Mesothelial cell of epicardium (in vitro differentiated cells): ENCODE measurements at places on chromosomes 6 and 20. TPM values are rescaled to one million over a fixed set of nuclear protein-coding genes. Genes with fewer than 3 reads are reported as not detected.

GRCh38 chr6:1436334-1437306 is 47.2 kb downstream of the FOXF2 start:
- no peaks in the 10 kb centered on the region for H3K36me3 ChIP-seq
- no peak overlapping the region for H3K4me3 ChIP-seq
- DNase-seq = peak; percentile 63

DNA sequence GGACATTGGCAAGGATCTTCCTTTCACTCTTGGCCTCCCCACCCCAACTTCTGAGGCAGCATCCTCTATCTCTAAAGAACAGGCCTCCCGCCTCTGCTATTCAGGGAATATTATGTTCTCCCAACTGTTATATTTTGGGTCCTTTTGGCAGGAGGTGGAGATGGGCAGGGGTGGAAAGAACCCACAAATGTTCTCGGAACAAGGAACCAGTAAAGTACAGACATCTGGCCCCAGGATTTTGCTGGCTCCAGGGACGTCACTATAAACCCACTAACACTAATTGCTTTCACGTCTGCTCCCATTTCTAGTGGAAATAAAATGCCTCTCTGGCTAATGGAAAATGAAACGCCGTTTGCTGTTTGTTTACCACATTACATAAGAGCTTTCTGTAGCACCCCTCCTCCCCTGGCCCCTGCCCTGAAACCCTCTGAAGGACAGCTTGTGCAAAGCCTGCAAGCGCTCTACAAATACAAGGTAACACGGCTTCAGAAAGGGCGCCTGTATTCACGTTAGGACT is 77.7 kb upstream of the TBC1D7 start:
- H3K4me1 ChIP-seq = peaks cover 33% of the 10 kb centered on the region
- H3K36me3 ChIP-seq = no peaks in the 10 kb centered on the region
- H3K4me3 ChIP-seq = no peak overlapping the region
- DNase-seq = no peak
- H3K27me3 ChIP-seq = no peaks in the 10 kb centered on the region
- H3K27ac ChIP-seq = no peak overlapping the region

- no peak overlapping the region for H3K4me3 ChIP-seq
- H3K27me3 ChIP-seq = no peaks in the 10 kb centered on the region
- no peak for DNase-seq
- H3K36me3 ChIP-seq = peaks cover 1% of the 10 kb centered on the region
These were observed 52.3 kb downstream of the MBOAT1 start for GRCh38 chr6:20159781-20160540.

- H3K27me3 ChIP-seq = peaks cover 62% of the 10 kb centered on the region
- DNase-seq = no peak
- H3K4me1 ChIP-seq = no peaks in the 10 kb centered on the region
- H3K27ac ChIP-seq = no peak overlapping the region
These were observed 152.1 kb upstream of the RALGAPA2 start for GRCh38 chr20:20864351-20865096.

DNA sequence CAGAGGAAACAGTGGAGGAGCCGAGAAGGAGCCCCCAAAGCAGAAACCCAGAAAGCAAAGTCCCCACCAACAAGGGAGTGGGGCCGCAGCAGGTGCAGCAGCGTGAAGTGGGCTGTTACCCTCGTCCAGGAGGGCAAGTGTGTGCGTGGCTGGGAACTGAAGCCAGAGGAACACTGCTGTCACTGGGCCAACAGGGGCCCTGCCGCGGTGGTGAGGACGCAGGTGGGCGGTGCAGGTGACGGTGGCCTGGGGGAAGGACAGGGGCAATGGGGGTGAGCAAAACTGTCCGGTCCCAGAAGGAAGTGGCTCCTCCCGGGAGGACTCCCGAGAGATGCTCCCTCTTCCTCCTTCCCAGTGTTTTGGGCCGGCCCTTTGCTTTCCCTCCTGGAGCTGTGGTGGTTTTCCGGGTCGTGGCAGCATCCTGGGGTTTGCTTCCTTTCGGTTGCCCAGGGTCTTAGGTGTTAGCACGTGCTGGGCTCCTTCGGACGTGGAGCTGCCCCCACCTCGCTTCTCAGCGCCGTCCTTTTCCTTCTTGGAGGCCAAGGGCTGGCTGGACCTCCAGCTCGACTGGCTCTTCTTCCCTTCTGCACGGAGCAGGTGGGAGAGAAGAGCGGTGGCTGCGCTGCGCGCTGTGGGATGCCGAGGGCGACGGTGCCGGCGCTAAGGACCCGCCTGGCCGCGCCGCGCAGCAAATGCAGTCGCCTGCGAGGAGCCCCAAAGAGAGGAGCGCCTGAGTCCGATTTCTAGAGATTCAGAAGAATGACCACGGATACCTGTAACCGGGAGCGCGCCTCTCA is 62.7 kb upstream of the SLC2A12 start:
- no peaks in the 10 kb centered on the region for H3K36me3 ChIP-seq
- H3K27ac ChIP-seq = no peak overlapping the region
- no peak for DNase-seq

Gene SULF2
- 65.2 to 77.0 TPM (median 65.2 TPM) in 3 replicates for total RNA-seq

Gene LHFPL5
- total RNA-seq = not detected in 3 replicates
